ENCODE measurements at places on chromosomes 12 and 14. TPM values are rescaled to one million over a fixed set of nuclear protein-coding genes. Genes with fewer than 3 reads are reported as not detected.

The CRIP2 gene
- 322 TPM for total RNA-seq

DNA sequence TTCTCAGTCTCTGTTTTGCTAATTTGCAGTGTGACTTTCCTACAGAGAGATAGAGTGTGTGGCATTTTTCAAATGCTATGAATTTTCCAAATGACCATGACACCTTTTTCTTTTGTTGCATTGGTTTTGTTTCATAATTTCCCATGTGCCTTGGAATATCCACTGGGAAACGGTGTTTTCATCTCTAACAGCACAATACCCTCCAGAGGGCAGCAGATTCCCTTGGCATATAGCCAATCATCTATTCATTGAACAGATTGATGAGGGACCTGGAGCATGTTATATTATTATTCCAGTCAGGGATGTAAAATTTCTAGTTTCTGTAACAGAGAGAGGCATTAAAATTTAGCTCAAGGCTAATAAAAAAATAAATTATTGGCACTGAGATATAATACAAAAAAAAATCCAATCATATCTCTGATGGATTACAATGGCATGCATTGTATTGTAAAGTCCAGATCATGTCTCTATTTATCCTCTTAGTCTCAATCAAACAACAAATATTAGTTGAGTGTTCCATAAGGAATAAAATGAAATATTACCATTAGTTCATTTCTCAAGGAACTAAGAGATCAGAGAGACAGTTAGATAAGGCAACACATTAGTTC lies 29.6 kb upstream of the NTN4 start:
- H3K4me3 ChIP-seq: no peak overlapping the region
- H3K4me1 ChIP-seq: no peaks in the 10 kb centered on the region
- no peaks in the 10 kb centered on the region for H3K36me3 ChIP-seq

DNA sequence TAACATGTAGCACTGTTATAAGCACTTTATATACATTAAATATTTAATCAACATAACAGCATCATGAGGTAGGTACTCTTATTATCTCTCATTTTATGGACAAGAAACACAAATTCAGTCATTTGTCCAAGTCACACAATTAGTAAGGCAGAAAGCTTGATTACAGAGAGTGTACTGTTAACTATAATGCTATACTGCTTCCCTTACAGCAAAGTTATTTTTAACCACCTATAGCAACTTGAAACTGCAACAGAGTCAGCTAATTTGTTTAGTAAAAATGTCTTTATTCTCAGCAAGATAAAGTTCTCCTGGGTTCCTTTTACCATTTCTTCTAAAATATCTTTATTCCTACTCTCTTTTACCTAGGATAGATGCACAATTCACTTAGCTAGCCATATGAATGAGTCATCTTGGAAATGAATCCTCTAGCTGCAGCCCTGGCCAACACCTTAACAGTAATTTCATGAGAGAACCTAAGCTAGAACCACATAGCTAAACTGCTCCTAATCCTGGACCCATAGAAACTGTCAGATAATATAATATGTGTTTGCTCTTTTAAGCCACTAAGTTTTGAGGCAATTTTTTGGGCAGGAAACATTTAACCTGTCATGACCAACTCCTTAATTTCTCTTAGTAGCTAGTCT lies 90.2 kb upstream of the HECTD1 start:
- H3K4me1 ChIP-seq: peaks cover 35% of the 10 kb centered on the region
- no peak overlapping the region for H3K27ac ChIP-seq
- DNase-seq: no peak
- peaks cover 3% of the 10 kb centered on the region for H3K36me3 ChIP-seq
- no peak overlapping the region for H3K4me3 ChIP-seq

GRCh38 chr12:32809846-32810245 lies 54.1 kb upstream of the YARS2 start:
- no peaks in the 10 kb centered on the region for H3K4me1 ChIP-seq
- H3K4me3 ChIP-seq: no peak overlapping the region
- no peak for DNase-seq
- H3K27ac ChIP-seq: no peak overlapping the region
- H3K27me3 ChIP-seq: no peaks in the 10 kb centered on the region

The TAS2R31 gene
- total RNA-seq: 4.3 TPM

The AICDA gene
- not detected for total RNA-seq

GRCh38 chr12:52857500-52857899 lies 8.7 kb upstream of the KRT78 start:
- H3K27me3 ChIP-seq: peaks cover 4% of the 10 kb centered on the region
- no peaks in the 10 kb centered on the region for H3K36me3 ChIP-seq
- no peaks in the 10 kb centered on the region for H3K4me1 ChIP-seq
- H3K4me3 ChIP-seq: no peak overlapping the region
- no peak overlapping the region for H3K27ac ChIP-seq

DNA sequence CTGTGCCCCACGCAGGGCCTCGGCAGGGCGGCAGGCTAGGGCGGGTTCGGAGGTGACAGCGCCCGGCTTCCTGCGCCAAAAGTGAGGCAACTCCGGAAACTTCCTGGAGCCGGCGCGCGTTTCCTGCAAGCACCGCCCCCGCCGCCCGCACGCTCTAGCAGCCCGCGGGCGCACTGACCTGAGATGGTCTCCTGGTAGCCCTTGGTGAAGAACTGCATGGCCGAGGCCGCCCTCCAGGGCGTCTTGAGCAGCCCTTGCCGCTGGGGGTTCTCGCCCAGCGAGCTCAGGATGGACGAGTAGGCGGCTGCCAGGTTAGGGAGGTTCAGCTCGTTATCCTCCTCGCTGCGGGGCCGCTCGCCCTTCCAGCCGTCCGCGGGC lies 494 bp downstream of the GCH1 start:
- peak overlapping the region; percentile 16 for H3K27ac ChIP-seq
- DNase-seq: no peak
- H3K36me3 ChIP-seq: no peaks in the 10 kb centered on the region
- no peaks in the 10 kb centered on the region for H3K27me3 ChIP-seq

- peak; percentile 77 for DNase-seq
- no peaks in the 10 kb centered on the region for H3K36me3 ChIP-seq
- no peaks in the 10 kb centered on the region for H3K27me3 ChIP-seq
- no peak overlapping the region for H3K4me3 ChIP-seq
- H3K4me1 ChIP-seq: no peaks in the 10 kb centered on the region
- H3K27ac ChIP-seq: no peak overlapping the region
These were observed 22.1 kb upstream of the NINJ2 start for GRCh38 chr12:685388-685787.

DNA sequence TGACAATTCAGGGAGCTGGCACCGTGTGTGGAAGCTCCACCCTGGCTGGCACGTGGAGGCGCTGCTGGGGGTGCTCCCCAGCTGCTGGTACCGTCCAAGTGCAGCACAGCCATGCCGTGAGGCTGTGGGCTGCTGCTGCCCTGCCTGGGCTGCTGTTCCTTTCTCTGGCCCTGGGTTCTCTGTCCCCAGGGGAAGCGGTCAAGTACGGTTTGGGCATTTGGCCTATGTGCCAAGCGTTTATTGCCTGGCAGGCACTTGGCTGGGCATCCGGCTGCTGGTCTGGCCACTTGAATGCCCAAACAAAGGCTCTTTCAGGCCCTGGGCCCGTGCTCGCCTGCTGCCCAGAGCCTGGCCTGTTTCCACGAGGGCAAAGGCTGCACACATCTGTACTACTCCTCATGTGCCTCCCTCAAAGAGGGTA lies 39.6 kb downstream of the RHOF start:
- H3K4me3 ChIP-seq: no peak overlapping the region
- no peak for DNase-seq
- H3K27me3 ChIP-seq: no peaks in the 10 kb centered on the region
- H3K27ac ChIP-seq: no peak overlapping the region
- peaks cover 9% of the 10 kb centered on the region for H3K4me1 ChIP-seq

DNA sequence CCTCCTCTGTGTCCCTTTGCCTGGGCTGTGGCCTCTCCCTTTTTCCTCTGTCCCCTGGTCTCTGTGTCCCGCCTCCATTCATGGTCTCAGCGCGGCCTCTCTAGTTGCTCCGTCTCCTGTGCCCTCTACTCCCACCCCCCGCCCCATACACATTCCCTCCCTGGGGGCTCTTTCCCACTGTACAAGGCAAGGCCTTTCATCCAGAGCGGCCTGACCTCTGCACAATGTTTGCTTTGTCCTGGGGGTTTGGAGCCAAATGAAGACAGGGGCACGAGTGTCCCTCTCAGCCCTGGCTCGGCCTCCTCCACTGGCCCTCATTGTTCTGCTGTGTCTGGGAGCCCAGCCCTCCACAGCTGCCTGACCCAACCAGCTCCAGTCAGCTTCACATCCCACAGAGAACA lies 678.6 kb downstream of the BCL11B start:
- H3K36me3 ChIP-seq: no peaks in the 10 kb centered on the region
- no peaks in the 10 kb centered on the region for H3K27me3 ChIP-seq

The ZNF140 gene
- 11.9 TPM for total RNA-seq

- H3K36me3 ChIP-seq: peaks cover 6% of the 10 kb centered on the region
- H3K4me1 ChIP-seq: peaks cover 17% of the 10 kb centered on the region
- H3K27ac ChIP-seq: peak overlapping the region; percentile 100
- no peak for DNase-seq
- H3K27me3 ChIP-seq: no peaks in the 10 kb centered on the region
These were observed 1.6 kb downstream of the MAPK1IP1L start for GRCh38 chr14:55053018-55053417.

DNA sequence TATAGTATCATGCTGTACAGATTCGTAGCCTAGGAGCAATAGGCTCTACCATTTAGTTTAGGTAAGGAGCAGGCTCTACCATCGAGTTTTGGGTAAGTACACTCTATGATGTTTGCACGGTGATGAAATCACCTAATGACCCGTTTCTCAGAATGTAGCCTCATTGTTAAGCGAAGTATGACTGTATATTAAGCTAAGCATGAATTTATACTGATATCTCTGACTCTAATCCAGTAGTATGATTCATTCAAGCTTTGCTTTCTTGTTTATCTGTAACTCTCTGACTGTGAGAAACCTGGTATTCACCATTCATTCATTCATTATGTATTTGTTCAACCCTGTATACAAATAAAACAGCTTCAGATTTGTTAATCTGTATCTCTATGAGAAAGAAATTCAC lies 283.9 kb upstream of the PRICKLE1 start:
- H3K4me1 ChIP-seq: no peaks in the 10 kb centered on the region
- H3K27me3 ChIP-seq: no peaks in the 10 kb centered on the region
- H3K27ac ChIP-seq: no peak overlapping the region
- no peak for DNase-seq

DNA sequence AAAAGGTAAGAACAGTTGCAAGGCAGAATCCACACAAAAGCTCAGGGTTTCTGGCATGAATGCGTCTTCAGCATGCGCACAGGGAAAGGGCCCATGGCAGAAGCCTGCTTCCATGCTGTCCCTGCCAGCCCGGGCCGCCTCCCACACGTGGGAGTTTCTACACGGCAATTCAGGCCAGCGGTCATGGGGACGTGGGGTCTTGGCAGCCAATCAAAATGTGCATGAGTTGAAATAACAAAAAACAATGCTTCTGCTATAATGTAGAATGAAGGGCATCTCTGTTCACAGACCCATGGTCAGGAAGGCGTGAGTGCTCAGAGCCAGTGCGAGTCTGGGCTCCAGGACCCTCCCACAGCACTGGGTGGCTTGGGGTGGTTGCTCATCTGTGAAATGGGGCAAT lies 28.6 kb downstream of the AMN start:
- H3K27ac ChIP-seq: no peak overlapping the region
- no peaks in the 10 kb centered on the region for H3K27me3 ChIP-seq
- no peaks in the 10 kb centered on the region for H3K4me1 ChIP-seq
- no peak for DNase-seq

The SLC5A8 gene
- not detected for total RNA-seq

DNA sequence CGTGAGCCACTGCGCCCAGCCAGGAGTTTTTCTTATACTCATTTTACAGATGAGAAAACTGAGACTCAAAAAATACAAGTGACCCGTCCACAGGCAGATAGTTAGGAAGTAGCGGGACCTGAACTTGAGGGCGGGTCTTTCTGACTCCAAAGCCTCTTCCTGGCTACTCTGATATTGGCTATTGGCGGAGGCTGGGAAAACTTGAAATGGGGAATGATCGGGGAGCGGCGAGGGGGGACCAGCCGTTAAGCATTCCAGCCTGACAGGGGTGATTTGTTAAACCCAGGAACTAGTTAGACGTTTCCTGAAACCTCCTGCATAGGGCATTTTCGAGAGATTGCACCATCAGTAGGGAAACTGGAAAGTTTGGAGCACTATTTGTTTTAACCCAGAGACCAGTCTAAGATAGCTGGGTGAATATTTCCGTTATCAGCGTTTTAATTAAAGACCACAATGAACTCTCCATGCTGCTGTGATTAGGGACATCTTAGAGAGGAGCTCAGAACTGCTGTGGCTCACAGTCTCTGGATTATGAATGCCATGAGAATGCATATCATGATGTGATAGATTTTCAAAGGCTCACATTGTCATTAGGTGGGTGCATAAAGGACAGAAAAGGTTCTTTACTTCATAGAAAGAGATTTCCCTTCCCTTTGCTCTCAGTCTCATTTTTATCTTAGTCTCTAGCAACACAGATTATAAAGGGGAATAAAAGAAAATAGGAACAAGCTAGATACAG lies 2.5 kb downstream of the NR1H4 start:
- no peaks in the 10 kb centered on the region for H3K36me3 ChIP-seq
- H3K4me1 ChIP-seq: no peaks in the 10 kb centered on the region
- H3K4me3 ChIP-seq: no peak overlapping the region
- no peak for DNase-seq
- H3K27me3 ChIP-seq: no peaks in the 10 kb centered on the region

DNA sequence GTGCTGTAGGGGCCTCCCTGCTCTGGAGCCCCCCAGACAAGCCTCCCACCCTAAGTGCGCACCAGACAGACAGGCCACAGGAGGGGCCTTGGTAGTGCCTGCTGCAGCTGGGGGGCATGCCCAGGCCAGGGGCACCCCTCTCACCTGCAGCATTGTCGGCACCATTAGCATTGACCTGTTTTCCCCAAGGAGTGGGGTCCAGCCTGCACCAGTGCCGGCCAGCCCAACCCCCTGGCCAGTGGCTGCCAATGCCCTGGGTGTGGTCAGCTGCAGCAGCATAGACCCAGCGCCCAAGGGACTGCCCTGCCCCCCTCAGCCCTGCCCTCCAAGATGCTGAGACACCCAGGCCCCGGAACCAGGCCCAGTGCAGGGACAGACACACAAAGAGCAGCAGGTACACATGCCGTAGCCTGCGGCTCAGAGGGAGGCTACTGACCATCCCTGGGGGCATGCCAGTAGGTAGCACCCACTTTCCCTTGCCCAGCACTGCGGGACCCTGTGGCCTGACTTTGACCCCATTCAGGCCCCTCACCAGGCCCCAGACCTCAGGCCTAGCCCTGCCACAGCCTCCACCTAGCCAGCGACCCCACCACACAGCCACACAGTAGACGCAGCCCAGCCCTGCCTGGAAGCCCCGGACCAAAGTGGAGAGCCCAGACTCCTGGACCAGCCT lies 1.0 kb downstream of the AHNAK2 start:
- no peak for DNase-seq
- H3K27ac ChIP-seq: no peak overlapping the region
- peaks cover 32% of the 10 kb centered on the region for H3K4me1 ChIP-seq
- no peaks in the 10 kb centered on the region for H3K27me3 ChIP-seq

The EID3 gene
- 12.7 TPM for total RNA-seq

GRCh38 chr12:53967421-53967925 lies 5.5 kb upstream of the HOXC11 start:
- H3K36me3 ChIP-seq: no peaks in the 10 kb centered on the region
- no peak for DNase-seq
- no peak overlapping the region for H3K27ac ChIP-seq
- peaks cover 100% of the 10 kb centered on the region for H3K27me3 ChIP-seq

The DNAH10 gene
- total RNA-seq: not detected

The FUT8 gene
- total RNA-seq: 27.7 TPM

The SH2B3 gene
- 111 TPM for total RNA-seq

The OASL gene
- not detected for total RNA-seq

- DNase-seq: no peak
- H3K27me3 ChIP-seq: no peaks in the 10 kb centered on the region
- no peak overlapping the region for H3K27ac ChIP-seq
- H3K4me3 ChIP-seq: no peak overlapping the region
- no peaks in the 10 kb centered on the region for H3K36me3 ChIP-seq
- no peaks in the 10 kb centered on the region for H3K4me1 ChIP-seq
These were observed 1036.6 kb downstream of the TRHDE start for GRCh38 chr12:73308747-73309146.

Measured in endothelial cell of umbilical vein (primary cell).